Activated CD4-positive, alpha-beta T cell treated with anti-CD3 and anti-CD28 coated beads for 36 hours (primary cell): ENCODE measurements at places on chromosomes 7 and 10. TPM values are rescaled to one million over a fixed set of nuclear protein-coding genes. Genes with fewer than 3 reads are reported as not detected.

DNA sequence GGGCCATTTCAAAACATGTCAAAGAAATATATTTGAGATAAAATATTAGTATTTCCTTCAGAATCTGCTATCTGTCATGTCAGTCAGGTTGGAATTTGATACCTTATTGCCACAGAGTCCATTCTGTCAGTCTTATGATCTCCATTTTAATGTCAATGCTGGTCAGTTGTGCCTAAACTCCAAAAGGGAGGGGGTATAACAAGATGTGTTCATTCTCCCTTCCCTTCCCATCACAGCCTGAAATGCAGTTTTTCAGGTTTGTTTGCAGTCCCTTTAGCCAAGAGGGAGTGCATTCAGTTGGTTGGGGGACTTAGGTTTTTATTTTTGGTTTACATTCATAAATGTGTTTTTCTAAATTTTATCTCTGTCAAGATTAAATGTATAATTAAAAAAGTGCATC is 59.8 kb upstream of the INHBA start:
- H3K4me1 ChIP-seq, result no peaks in the 10 kb centered on the region
- no peaks in the 10 kb centered on the region for H3K27me3 ChIP-seq
- DNase-seq, result no peak
- H3K27ac ChIP-seq, result no peak overlapping the region

- H3K27me3 ChIP-seq, result no peaks in the 10 kb centered on the region
- no peak overlapping the region for H3K27ac ChIP-seq
- no peak overlapping the region for H3K4me3 ChIP-seq
- no peaks in the 10 kb centered on the region for H3K36me3 ChIP-seq
Observed at GRCh38 chr7:17185690-17186070, 112.8 kb upstream of the AHR start.

DNA sequence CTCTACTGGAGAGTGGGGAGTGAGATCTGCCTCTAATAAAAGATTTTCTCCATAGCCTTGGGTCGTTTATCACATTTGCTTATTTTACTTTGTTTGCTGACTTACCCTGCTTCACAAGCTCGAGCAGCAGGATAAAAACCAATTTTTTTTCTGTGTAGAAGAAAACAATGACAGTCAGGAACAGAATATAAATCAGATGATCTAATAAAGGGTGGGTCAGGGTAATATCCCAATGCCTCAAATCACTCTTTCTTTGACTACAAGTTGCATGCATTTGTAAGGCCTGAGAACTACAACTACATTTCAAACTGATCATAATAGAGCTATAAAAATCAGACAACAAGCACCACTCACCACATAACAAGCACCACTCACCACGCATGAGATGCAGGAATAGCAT is 174.4 kb upstream of the ADARB2 start:
- no peaks in the 10 kb centered on the region for H3K4me1 ChIP-seq
- no peak overlapping the region for H3K4me3 ChIP-seq
- no peak overlapping the region for H3K27ac ChIP-seq
- H3K36me3 ChIP-seq, result no peaks in the 10 kb centered on the region
- no peak for DNase-seq

DNA sequence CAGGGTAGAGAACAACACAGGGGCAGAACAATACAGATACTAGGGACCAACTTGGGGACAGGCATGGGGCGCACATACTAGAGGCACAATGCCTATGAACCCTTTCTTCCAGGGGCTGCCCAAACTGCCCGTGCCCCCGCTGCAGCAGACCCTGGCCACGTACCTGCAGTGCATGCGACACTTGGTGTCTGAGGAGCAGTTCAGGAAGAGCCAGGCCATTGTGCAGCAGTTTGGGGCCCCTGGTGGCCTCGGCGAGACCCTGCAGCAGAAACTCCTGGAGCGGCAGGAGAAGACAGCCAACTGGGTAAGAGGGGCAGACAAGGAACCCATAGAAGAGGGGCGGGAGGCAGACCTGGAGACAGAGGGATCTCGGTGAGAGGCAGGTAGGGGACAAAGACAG is 5.8 kb downstream of the CHAT start:
- DNase-seq, result no peak
- H3K4me1 ChIP-seq, result peaks cover 2% of the 10 kb centered on the region
- no peak overlapping the region for H3K4me3 ChIP-seq
- peaks cover 45% of the 10 kb centered on the region for H3K27me3 ChIP-seq
- no peak overlapping the region for H3K27ac ChIP-seq
- no peaks in the 10 kb centered on the region for H3K36me3 ChIP-seq

DNA sequence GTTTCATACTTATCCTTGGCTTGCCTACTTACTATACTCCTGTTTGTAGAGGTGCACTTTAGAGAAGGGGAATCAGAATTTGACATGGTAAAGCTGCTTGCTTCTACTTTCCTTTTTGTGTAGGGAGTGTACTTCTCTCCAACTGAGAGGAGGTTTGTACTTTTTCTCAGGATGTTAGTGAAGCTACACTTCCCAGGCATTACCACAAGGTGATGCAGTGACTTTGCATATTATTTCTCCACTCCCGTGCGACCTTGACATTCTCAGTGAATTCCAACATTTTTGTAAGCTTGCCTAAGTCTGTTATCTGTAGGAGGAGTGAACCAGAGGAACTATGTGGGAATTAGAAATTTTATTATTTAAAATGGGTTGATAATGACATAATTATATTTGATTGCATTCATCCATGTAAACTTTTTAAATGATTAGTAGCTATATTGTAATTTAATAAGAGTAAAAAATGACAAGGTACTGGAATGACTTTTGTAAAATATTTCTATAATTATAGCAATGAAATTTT is 5.2 kb downstream of the TAX1BP1 start:
- peaks cover 26% of the 10 kb centered on the region for H3K36me3 ChIP-seq
- H3K4me3 ChIP-seq, result no peak overlapping the region
- no peak overlapping the region for H3K27ac ChIP-seq
- no peaks in the 10 kb centered on the region for H3K27me3 ChIP-seq
- no peak for DNase-seq

- no peak for DNase-seq
- H3K4me3 ChIP-seq, result no peak overlapping the region
- H3K36me3 ChIP-seq, result no peaks in the 10 kb centered on the region
- H3K27me3 ChIP-seq, result peaks cover 3% of the 10 kb centered on the region
- peaks cover 26% of the 10 kb centered on the region for H3K4me1 ChIP-seq
Observed at GRCh38 chr7:6616854-6617643, 1.6 kb downstream of the ZNF853 start.

GRCh38 chr10:96995851-96996250 is 163.8 kb downstream of the LCOR start:
- H3K4me1 ChIP-seq, result peaks cover 9% of the 10 kb centered on the region
- no peaks in the 10 kb centered on the region for H3K36me3 ChIP-seq
- no peaks in the 10 kb centered on the region for H3K27me3 ChIP-seq
- H3K4me3 ChIP-seq, result no peak overlapping the region

DNA sequence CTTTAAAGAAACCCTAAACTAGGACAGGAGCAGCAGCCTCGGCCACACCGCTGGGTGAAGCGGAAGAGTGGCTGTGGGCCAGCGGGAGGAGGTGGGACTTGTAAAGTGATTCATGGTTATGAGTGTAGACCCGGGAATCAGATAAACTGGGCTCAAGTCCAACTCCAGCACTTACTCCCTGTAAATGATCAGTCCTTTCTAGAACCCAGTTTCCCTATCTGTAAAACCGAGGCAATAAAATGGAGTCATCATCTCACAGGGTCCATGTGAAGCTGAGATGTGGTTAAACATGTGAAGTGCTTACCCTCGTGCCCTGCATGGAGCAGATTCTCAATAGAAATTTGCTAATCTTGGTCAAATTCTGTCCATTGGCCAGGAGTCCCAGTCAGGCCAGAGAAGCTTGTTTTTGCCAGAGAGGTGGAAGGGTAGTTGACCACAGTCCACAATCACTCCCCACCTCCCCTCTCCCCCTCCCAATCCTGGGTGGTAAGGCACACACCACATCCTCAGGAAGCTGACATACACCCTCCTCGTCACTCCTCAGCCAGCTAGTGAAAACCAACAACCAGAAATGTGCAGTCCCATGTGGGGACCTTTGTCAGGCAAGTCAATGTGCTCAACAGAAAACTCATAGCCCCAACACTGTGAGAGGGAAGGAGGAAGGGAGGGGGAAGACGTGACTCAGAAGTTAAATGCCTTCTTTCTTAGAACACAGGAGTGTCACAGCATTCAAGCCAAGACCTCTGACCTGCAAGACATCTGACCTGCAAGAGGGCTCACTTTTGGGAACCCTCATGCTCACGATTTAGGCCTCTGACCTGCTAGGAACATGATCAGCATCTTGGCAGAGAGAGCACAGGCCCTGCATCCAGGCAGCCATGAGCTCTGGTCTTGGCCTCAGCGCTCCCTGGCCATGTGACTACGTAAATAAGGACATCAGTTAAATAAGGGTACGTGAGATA is 145.1 kb downstream of the PLXNA4 start:
- H3K4me3 ChIP-seq, result no peak overlapping the region
- H3K27ac ChIP-seq, result peak overlapping the region; percentile 69
- no peaks in the 10 kb centered on the region for H3K36me3 ChIP-seq

DNA sequence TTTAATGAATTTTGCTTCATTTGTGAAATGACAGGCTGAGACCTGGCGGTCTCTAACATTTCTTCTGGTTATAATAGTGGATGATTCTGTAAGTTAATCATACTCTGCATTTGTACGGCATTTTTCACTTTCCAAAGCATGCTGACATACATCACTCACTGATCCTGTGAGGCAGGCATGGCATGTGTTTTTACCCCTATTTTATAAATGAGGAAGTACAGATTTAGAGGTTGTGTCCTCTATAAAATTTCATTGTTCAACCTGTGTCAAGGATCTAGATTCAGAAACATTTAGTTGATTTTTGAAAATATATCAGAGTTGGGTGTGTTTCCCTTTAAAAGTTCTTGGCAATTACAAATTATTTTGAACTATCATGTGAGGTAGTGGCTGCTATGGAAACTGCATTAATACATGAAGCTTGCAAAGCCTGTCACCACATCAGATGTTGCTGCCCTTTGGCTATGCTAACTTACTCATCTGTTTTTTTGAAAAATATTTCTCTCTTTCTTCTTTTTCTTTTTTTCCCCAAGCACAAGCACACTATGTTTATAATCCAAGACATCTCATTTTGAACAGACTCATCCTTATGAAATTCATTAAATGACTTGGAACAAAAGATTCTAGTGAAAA is 172.7 kb downstream of the GNAI1 start:
- H3K27me3 ChIP-seq, result no peaks in the 10 kb centered on the region
- DNase-seq, result no peak
- H3K4me1 ChIP-seq, result peaks cover 24% of the 10 kb centered on the region
- no peaks in the 10 kb centered on the region for H3K36me3 ChIP-seq
- no peak overlapping the region for H3K4me3 ChIP-seq

DNA sequence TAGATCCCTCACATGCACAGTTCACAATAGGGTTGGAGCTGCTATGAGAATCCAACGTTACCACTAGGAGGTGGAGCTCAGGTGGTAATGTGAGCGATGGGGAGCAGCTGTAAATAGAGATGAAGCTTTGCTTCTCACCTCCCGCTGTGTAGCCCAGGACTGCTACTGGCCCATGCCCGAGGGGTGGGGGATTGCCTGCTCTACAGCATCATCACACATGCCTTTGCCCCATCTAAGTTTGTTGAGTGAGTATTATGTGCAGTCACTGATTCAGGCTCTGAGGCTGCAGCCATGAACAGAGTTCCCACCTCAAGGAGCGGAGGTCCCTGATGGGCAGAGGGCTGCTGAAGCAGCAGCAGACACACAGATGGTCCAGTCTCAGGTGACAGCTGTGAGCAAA is 94.1 kb downstream of the CHST15 start:
- H3K27ac ChIP-seq, result no peak overlapping the region
- H3K36me3 ChIP-seq, result no peaks in the 10 kb centered on the region
- H3K4me1 ChIP-seq, result peaks cover 7% of the 10 kb centered on the region
- peaks cover 8% of the 10 kb centered on the region for H3K27me3 ChIP-seq

GRCh38 chr7:156669035-156669828 is 28.7 kb downstream of the RNF32 start:
- H3K27ac ChIP-seq, result no peak overlapping the region
- H3K36me3 ChIP-seq, result peaks cover 2% of the 10 kb centered on the region
- no peaks in the 10 kb centered on the region for H3K4me1 ChIP-seq
- no peak overlapping the region for H3K4me3 ChIP-seq

DNA sequence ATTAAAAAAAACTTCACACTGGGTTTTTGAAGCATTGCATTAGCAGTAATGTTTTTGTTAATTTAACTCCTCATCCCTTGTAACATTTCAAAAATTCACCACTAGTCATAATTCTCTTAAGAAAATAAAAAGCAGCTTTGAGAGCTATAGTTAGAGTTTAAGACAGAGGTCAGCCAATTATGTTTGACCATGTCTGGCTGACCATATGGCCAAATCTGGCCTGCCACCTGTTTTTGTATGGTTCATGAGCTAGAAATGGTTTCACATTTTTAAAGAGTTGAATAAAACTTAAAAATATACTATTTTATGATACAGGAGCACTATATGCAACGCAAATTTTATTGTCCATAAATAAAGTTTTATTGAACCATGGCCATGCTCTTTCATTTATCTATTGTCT is 73.0 kb upstream of the LRRTM3 start:
- no peaks in the 10 kb centered on the region for H3K27me3 ChIP-seq
- no peaks in the 10 kb centered on the region for H3K36me3 ChIP-seq
- H3K27ac ChIP-seq, result no peak overlapping the region
- H3K4me3 ChIP-seq, result no peak overlapping the region
- no peaks in the 10 kb centered on the region for H3K4me1 ChIP-seq
- DNase-seq, result no peak

DNA sequence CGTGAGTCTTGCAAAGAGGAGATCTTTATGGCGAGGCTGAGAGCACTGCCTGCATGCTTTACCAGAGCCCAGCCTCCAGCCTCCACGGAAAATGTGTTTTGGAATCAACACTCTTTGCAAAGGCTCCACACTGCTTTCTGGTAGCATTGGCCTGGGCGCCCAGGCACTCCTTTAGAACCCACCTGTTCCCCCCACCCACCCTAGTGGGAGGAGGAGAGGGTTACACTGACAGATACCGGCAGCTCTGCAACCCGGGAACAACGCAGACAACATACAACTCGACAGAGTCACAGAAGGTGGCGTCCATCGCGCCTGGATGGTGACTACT is 5.5 kb upstream of the MNX1 start:
- peaks cover 74% of the 10 kb centered on the region for H3K27me3 ChIP-seq
- no peak overlapping the region for H3K4me3 ChIP-seq

GRCh38 chr10:68955355-68955831 is 577 bp upstream of the DDX21 start:
- peak overlapping the region; percentile 98 for H3K4me3 ChIP-seq
- peak; percentile 55 for DNase-seq
- peaks cover 32% of the 10 kb centered on the region for H3K4me1 ChIP-seq
- H3K36me3 ChIP-seq, result peaks cover 48% of the 10 kb centered on the region
- H3K27ac ChIP-seq, result peak overlapping the region; percentile 100

Gene PWWP2B
- total RNA-seq, result 2.4 TPM

Gene KCP
- not detected for total RNA-seq

Gene NUTM2D
- 1.3 TPM for total RNA-seq

Gene HOXA11
- not detected for total RNA-seq

Gene SPDYE18
- total RNA-seq, result 0.33 TPM

Gene SAMD9L
- 19.6 TPM for total RNA-seq

Gene WNT8B
- total RNA-seq, result 0.40 TPM
